ENCODE measurements at places on chromosomes 6 and 20.

DNA sequence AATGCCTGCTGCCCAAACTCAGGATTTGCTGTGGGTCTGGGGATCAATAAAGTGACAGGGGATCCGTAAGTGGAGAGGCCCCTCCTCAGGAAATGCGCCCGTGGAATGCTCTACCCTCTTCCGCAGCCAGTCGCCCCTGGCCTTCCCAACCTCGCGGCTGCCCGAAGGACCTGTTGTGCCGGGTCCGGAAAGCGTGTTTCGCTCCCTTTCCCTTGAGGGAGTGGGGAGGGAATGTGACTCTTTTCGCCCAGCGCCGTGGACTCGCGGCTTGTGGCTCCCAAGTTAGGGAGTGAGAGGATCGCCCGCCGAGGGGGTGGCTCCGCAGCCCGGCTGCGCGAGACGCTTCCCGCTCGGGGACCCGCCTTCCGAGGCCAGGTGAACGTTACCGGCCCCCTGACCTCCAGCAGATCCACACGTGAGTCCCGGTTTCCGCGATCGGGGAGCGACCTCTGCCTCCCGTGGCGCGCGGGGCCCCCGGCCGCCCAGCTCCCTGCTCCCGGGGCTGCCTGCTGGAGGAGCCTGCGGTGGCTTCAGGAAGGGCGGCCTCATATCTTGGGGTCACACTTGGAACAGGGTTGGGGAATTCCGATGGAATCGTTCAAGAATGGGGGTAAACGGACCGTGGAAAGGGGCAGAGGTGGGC, 666 bp downstream of the TPD52L1 start:
- no peak for DNase-seq

GRCh38 chr6:135128268-135128914, 52.7 kb upstream of the MYB start:
- DNase-seq: no peak

- no peak for DNase-seq
Measured at GRCh38 chr20:17833036-17833674, 133.4 kb downstream of the BANF2 start.

GRCh38 chr20:18665135-18665534, 77.3 kb downstream of the DTD1 start:
- no peak for DNase-seq

- no peak for DNase-seq
Measured at GRCh38 chr20:1696521-1697209, 39.1 kb upstream of the SIRPG start.

DNA sequence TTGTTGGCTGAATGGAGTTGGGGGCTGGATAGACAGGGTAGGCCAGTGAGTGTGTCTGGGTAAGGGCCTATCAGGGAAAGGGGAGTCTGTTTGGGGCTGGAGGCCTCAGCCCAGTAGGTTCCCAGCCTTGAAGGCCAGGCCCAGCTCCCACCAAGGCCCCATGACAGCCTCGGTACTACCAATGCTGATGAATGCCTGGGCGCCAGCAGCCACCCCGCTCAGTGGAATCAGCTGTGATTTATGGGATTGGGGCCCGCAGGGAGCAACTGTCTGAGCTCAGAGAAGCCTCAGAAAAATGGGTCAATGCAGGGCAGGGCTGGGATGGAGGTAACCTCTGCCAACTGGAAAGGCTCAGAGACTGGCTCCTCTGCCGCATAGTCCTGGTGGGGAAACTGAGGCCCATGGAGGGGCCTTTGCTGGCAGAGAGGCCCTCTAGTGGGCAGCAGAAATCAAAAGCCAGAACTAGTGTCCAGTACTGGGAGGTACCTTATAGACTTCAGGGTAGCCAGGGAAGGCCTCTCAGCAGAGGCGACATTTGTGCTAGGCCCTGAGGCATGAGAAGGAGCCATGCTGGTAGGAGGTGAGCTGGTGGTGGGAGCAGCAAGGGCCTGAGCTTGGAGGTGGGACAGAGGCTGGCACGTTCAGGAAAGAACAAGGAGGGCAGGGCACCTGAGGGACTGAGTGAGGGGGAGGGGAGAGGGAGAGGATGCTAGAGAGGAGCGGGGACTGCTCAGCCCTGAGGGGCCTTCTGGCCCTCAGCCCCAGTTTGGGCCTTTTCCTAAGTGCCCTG, 36.4 kb downstream of the DLGAP4 start:
- no peak for DNase-seq

DNA sequence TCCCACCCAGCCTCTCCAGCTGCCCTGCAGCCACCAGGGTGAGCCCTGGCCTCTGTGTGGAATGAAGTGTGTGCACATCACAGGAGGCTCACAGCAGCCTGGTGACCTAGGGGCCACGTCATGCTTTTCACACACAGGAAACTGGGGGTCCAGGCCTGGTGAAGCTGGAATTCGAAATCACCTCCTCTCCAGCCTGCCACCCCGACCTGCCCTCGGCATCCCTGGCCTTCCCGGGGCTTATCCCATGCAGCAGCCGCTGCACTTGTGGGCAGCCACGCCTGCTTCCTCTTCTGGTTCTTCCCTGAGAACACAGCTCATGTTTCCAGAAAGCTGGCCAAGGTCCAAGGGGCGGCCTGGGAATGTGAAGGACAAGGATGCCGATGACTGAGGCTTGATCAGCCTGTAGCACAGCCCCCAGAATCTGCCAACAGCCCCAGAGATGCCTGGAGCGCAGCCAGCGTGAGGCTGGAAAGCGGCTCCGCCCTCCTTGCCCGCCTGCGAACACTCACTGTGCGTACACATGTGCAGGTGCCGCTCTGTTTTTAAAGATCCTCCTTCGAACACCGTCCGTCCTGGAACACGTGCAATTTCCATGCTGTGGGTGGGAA, 4.2 kb upstream of the NTSR1 start:
- DNase-seq: no peak

GRCh38 chr6:132483779-132484679, 28.9 kb downstream of the STX7 start:
- no peak for DNase-seq

DNA sequence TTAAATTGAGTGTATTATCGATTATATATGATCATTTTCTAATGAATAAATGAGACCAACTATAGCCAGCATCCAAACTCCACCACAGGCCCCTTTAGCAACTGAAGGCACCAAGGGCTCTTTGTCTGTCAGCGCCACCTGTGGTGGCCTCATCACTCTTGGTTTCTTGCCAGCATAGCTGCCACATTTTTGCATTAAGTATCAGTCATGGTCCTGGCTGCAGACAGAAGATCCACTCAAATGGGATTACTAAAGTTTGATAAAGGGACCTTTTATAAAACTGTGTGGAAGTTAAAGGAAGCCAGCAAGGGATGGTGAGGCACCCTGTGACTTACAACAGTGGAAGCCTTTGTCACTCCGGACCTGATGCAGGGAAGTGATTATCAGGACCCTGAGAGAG, 162.9 kb downstream of the C6orf118 start:
- DNase-seq: no peak

Data from SIG-M5 (cell line).